ENCODE measurements at places on chromosomes 16 and 17.

- DNase-seq: no peak
These were observed 106.1 kb downstream of the AATF start for GRCh38 chr17:37054894-37055293.

- DNase-seq: no peak
These were observed 306.7 kb upstream of the XYLT1 start for GRCh38 chr16:17777408-17777863.

DNA sequence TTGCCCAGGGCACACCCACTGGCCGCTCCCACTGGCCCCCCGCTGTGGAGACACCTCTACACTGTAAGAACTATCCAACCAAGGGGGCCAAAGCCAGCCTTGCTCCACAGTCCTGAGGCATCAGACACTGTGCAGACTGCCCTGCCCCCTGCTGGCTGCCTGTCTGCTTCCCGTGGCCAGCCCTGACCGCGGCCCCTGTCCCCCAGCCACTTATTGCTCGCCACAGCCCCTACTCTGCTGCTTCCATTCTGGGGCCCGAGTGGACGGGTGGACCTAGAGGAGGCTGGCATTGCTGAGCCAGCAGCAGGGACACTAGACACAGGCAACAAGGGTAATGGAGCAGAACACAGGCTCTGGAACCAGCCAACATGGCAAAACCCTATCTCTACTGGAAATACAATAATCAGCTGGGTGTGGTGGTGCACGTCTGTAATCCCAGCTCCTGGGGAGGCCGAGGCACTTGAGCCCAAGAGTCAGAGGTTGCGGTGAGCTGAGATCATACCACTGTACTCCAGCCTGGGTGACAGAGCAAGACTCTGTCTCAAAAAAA, 19.7 kb upstream of the LRRC37A3 start:
- DNase-seq: no peak

DNA sequence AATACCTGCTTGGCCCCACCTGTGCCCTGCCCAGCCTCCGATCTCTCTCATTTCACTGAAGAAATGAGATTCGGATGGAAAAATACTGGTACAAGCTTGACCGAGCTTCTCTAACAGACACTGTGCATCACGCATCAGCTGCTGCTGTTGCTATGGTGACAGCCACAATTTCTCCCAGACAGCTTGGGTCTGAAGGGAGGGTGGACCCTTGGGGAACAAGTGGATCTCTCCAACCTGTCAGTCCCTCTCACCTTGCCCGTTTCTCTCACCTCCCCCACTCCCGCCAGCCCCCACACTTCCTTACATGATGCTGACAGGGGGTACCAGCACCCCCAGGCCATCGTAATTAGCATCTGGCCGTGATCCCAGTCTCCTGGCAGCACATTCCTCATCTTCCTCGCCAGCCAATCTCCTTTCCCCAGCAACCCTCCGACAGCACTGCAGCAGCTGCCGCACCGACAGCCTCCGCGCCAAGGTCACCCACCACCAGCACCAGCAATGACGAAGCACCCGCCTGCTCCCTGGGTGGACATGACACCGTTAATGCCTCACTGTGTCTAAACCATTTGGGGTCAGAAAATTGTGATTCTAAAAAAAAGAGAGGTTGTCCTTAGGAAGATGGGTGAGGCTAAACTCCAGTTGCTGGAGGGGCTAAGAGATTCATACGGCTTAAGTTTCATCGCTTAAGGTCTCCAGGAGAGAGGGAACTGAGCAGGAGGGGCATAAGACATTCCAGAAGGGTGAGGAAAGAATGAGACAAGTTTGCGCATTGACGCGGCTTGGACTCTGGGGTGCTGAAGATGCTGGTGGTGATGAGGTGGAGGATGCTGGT, 58.6 kb upstream of the TNRC6A start:
- peak; percentile 89 for DNase-seq

- DNase-seq: peak; percentile 42
These were observed 4.4 kb downstream of the SOX9 start for GRCh38 chr17:72125226-72125651.

GRCh38 chr17:58756246-58757161, 850 bp downstream of the PPM1E start:
- peak; percentile 25 for DNase-seq

DNA sequence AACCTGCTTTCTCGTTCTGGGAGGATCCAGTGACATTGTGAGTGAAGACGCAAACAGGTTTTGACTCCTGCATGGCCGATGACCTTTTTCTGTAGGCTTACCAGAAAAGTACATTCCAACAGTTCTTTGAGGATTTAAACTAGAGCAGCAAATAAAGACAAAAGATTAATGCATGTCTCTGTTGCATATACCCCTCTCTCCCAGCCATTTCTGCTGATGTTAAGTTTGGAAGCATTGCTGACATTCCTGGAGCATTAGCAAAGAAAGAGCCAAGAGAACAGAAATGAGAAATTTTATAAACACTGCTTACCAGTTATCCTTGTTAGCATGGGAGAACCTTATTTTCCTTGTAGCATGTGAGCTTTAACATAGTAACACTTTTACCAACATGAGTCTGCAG, 49.3 kb downstream of the SIAH1 start:
- no peak for DNase-seq

- no peak for DNase-seq
These were observed 91.9 kb downstream of the IRF8 start for GRCh38 chr16:85990861-85991301.

DNA sequence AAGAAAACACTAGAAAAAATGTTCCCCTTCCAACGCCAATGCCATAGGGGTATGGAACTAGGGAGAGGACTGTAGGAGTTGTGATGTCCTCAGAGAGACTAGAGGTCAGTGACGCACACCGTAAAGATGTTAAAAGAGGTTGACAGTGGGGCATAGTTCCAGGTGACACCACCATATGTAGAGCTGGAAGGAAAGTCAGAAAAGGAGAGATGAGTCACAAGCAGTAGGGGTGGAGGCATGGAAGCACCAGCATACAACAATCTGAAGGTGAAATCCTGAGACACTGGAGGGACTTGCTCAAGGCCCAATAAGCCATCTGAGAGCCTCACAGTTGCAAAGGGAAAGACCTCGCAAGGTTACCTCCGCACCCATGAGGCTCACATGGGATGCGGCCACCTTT, 76.0 kb downstream of the ZNF18 start:
- DNase-seq: peak; percentile 13

DNA sequence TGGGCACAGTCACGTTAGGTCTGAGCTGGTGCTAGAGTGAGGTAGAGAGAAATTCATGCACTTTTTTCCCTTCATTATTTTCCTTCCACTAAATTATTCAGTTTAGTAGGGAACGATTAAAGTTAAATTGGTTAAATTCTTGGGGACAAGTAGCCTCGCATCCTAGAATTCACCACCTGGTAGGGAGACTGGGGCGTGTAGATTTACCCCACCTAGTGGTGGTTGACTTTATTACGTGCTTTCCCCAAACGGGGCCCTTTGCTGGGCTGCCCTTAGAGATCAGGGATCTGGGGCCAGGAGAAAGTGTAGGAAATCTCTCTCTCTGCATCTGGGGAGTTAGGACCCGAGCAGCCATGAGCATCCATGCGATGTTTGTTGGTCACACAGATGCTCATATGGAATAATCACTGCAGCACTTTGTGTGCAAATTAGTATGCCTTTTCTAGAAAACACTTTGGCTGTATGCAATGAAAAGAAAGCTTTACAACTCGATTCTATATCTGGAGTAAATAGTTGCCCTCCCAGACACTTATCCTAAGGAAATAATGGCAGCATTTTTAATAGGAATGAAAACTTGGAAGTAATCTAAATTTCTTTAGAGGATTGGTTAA, 107.0 kb downstream of the PLCG2 start:
- DNase-seq: no peak

- no peak for DNase-seq
These were observed 36.8 kb downstream of the VAT1L start for GRCh38 chr16:77825196-77825595.

DNA sequence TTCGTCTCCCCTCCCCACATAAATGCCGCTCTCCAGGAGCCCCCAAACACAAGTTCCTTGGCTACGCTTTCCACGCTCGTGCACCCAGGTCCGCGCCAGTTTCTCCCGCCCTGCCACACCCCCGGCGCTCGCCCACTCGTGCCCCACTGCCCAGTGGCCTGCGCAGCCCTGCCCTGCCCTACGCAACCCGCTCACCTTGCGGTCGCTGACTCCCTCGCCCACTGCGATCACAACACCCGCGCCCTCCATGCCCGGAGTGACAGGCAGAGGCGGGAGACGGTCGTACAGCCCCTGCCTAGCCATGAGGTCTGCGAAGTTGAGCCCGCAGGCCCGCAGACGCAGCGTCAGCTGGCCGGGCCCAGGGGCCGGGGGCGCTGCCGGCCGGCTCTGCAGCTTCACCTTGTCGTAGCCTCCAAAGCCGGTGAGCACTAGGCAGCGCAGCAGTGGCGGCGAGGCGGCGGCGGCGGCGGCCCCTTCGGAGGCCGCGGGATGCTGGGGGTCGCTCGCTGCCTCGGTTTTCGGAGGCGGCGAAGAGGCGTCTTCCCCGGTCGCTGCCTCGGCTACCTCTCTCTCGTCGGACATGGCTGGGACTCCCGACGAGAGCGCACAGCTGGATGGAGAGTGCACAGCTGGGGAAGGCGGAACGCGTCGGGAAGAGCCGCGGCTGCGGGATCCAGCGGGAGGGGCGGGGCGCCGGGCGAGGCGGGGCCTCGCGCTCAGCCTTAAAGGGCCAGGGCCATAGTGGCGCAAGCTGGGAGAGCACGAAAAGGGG, at the start of gene VAT1:
Gene VAT1, minus strand, starts transcription at position 645 of the 772 bp plus-strand sequence. Its CDS starts 63 bp downstream, at position 582.
- DNase-seq: peak; percentile 71

DNA sequence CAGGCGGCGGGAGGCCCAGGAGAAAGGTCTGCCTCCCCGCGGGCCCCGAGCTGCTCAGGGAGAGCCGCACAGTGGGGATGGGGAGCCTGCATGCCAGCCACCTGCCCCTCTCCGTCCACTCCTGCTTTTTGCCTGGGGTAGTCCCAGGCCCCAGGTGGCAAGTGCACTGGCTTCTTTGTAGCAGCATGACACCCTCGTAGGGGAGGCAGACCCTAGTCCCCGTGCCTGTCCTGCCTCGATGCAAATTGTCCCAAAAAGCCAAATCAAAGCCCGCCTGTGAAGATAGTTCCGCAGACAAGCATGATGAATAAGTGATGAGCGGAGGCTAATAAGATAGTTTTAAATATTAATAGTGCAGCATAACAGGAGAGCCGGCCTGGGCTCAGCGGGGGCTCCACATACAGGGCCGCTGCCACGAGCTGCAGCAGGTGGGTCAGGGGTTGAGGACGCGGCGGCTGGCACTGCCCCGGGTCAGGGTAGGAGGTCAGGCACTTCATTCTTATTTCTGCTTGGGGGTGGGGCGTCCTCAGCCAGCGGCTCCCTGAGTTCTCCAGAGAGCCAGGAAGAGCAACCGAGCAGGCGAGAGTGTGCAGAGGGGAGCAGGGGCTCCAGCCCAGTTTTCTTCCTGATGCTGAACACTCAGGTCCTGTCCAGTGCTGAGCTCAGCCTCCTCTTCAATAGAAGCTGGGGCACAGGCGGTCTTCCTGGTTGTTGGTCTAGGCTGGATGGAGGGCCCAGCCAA, 26.8 kb downstream of the GINS2 start:
- no peak for DNase-seq

- no peak for DNase-seq
These were observed 47.4 kb downstream of the NETO2 start for GRCh38 chr16:47096297-47096696.

DNA sequence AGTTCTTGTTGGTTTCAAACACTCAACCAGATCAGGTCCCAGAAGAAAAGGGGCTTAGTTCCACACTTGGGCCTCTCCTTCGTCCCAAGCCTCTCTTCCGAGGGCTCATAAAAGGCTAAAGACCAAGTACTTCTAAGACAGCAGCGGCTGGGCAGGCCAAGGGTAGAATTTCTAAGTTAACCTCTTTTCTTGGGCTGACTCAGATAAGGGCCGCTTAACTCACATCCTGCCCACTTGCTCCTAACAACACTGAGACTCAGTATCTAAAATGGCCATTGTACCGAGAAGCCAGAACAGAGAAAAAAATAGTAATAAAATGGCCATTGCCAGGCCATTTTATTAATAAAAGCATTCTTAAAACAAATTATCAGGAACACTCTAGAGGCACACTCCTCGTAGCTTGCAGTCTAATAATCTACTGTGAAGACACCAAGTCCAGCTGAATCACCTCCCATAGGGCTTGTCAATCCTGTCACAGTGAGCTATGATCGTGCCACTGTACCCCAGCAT, 42.1 kb downstream of the RANBP10 start:
- no peak for DNase-seq

DNA sequence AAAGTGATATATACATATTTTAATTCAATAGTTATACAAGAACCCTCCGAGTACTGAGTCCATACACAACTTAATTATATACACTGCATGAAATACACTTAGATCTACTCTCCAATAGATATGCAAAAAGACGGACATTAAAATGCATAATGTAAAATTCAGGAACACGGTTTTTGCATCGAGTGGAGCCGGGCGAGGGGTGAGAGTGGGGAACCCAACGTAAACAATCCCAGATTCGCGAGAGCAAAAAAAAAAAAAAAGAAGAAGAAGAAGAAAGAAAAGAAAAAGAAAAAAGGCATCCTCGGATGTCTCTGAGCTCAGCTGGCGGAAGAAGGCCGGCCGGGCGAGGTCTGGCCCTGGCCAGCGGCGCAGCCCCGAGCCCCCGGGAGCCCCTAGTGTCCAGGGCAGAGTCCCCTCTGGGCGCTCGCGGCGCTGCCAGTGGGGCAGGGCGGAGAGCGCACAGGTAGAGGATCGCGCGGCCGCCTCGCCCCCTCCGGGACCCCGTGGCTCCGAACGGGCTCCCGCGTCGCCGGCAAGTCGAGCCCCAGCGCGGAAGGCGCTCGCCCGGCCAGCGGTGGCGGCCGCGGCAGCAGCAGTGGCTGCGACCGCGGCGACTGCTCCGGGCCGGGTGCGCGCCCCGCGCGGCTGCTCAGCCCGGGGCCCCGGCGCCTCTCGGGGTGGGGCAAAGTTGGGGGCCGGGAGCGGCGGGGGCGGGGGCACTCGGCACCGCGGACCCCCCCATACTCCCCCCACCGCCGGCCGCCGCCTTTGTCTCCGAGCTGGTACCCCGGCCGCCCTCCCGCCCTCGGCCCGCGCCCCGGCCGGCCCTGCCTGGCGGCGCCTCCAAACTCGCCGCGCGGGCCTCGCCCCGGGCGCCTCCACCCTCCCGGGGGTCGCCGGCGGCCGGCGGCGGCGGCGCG, 9.6 kb upstream of the ZFHX3 start:
- DNase-seq: no peak

DNA sequence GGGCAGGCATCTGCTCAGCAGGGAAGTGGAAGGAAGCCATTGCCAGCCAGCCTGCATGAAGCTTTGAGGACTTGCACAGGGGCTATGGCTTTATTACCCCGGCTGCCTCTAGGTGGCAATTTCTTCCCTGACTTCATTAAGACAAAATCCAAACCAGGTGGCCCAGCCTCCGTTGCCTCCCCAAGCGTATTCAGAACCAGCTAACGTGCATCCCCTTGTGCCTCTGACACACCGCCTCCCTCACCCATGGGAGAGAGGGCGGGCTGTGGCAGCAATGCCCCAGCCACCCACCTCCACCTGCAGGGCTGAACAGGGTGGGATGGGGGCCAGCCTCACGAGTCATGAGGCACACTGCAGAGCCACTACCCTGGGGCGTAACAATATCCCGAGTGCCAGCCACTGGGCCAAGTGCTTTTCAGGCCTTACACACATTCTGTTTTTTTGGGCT, 6.8 kb downstream of the KIFC3 start:
- DNase-seq: no peak

- no peak for DNase-seq
These were observed 49.4 kb downstream of the TNFRSF13B start for GRCh38 chr17:16922386-16923096.
